ENCODE measurements at places on chromosomes 3 and 15.

DNA sequence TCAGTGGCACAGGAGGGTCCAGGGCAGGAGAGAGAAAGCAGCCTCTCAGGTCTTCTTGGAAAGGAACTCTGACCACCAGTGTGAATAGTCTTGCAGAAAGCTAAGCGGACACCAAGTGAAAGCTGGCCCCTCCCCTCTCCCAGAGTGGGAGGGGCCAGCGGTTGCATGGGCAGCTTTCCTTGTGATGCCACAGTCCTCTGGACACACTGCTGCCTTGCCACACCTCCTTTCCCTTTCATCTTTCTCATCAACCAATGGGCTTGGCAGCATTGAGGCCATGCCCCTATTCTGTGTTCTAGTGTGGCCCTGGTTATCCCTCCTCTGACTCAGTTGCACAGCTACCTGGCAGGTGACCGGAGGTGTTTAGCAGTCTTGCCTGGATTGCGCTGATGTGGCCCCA, 49.7 kb upstream of the GOLGA6B start:
- DNase-seq = no peak

DNA sequence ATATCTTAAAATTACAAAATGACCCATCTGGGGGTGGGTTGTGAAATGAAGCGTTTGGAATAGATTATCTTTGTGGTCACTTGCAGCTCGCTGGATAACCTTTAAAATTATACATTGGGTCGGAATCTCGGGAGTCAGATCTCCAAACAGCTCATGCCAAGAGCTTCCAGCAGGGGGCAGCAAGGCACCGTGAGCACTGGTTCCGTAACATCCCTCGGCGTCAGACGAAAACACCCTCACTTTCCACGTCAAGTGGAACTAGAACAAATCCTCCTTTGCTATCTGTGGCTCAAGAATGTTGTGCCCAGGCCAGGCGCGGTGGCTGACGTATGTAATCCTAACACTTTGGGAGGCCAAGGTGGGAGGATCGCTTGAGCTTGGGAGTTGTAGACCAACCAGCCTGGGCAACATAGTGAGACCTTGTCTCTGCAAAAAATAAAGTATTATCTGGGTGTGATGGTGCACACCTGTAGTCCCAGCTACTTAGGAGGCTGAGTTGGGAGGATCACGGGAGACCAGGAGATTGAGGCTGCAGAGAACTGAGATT, 31.1 kb downstream of the UMPS start:
- DNase-seq = peak; percentile 51

DNA sequence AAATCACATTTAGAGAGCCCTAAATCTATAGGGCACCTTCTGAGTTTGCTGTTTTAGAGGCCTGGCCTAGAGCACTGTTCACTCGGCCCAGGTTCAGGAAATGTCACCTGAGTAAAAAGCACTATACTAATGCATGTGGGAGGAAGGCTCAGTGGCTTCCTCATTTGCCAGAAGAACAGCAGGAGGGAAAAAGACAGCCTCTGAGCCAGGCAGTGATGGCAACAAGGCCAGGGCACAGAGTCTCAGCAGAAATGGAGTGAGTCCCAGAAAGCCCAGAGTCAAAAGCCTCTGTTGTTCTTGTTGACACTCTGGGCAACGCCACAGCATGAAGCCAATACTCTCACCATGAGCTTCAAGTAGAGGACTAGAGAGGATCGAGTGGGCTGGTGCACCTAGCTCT, 25.9 kb downstream of the LTF start:
- DNase-seq = no peak

DNA sequence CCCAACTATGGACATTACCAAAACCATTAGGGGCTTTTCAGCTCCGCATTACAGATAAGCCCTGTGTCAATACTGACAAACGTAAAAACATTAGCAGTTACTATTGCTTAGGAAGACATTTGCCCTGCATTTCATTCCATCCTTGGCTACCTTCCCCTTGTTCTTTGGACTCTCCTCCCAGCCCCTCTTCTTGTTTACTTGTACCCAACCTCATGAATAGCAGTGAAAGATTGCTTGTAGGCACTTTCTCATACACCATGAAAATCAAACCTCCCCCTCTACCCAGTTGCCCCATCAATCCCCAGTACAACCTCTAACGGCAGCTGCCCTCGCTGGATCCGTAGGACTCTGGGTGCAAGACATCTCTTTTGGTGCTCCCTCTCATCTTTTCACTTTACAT, 16.9 kb upstream of the FAM107A start:
- no peak for DNase-seq

DNA sequence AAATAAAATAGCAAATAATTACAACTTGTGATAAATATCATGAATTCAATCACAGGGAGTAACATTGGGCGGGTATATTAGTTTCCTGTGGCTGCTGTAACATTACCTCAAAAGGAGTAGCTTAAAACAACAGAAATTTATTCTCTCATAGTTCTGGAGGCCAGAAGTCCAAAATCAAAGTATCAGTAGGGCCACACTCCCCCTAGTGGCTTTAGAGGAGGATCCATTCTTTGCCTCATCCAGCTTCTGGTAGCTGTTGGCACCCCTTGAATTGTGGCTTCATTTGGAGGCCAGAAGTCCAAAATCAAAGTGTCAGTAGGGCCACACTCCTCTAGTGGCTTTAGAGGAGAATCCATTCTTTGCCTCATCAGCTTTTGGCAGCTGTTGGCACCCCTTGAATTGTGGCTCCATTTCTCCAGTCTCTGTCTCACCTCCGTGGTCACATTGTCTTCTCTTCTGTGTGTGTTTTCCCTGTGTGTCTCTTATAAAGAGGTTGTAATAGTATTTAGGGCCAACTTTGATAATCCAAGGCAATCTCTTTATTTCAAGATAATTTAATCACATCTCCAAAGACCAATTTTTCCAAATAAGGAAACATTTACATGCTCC, 3.1 kb upstream of the CFAP20DC start:
- DNase-seq = no peak

- no peak for DNase-seq
These were observed 2.9 kb upstream of the FYTTD1 start for GRCh38 chr3:197746801-197747237.

- DNase-seq = peak; percentile 32
These were observed 11.4 kb downstream of the NEK10 start for GRCh38 chr3:27357665-27358258.

DNA sequence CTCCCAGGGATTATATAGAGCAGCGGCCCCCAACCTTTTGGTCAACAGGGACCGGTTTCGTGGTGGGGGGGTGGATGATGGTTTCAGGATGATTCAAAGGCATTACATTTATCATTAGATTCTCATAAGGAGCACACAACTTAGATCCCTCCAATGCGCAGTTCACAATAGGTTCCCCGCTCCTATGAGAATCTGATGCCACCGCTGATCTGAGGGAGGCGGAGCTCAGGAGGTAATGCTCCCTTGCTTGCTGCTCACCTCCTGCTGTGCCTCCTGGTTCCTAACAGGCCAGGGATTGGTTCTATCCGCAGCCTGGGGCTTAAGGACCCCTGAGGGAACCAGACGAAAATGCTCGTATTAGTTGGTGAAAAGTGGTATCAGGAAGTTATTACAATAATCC, 1.3 kb upstream of the HACD2 start:
- DNase-seq = no peak

DNA sequence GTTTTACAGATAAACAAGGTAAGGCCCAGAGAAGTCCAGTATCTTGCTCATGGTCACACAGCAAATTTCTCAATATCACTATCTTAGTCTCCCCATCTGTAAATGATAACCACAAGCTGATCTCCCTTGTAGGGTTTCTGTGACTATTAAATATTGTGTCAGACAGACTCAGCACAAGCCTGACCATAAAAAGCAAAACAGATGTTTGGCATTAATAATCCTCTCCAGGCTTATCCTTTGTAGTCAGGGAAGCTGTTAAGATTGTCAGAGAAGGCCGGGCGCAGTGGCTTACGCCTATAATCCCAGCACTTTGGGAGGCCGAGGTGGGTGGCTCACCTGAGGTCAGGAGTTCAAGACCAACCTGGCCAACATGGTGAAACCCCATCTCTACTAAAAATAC, 173.2 kb upstream of the PRICKLE2 start:
- DNase-seq = no peak

GRCh38 chr15:101135532-101136166, 116.2 kb downstream of the CHSY1 start:
- no peak for DNase-seq

- DNase-seq = no peak
These were observed 115.4 kb upstream of the RAD18 start for GRCh38 chr3:9078561-9079240.

GRCh38 chr15:42165106-42165505, 8.7 kb upstream of the PLA2G4F start:
- DNase-seq = no peak

DNA sequence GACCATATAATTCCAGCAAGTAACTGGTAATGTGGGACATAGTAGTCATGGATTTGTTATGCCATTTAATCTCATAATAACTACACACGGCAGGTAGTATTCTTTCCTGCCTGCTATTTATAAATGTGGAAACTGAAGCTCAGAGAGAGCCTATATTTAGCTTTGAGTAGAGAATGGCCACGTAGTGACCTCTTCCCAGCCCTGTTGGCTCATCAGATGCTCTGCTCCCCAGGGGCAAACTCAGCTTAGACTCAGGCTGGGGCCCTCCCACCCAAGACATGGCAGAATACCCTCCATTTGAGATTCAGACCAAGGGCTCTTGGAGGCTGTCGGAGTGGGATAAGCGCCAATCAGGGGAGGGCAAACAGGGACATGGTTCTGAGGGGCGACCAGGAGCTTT, 17.3 kb upstream of the HDAC11 start:
- DNase-seq = no peak

- no peak for DNase-seq
These were observed 3.9 kb upstream of the ZNF80 start for GRCh38 chr3:114241262-114241661.

- no peak for DNase-seq
These were observed 264.1 kb downstream of the LSAMP start for GRCh38 chr3:116181159-116181558.

DNA sequence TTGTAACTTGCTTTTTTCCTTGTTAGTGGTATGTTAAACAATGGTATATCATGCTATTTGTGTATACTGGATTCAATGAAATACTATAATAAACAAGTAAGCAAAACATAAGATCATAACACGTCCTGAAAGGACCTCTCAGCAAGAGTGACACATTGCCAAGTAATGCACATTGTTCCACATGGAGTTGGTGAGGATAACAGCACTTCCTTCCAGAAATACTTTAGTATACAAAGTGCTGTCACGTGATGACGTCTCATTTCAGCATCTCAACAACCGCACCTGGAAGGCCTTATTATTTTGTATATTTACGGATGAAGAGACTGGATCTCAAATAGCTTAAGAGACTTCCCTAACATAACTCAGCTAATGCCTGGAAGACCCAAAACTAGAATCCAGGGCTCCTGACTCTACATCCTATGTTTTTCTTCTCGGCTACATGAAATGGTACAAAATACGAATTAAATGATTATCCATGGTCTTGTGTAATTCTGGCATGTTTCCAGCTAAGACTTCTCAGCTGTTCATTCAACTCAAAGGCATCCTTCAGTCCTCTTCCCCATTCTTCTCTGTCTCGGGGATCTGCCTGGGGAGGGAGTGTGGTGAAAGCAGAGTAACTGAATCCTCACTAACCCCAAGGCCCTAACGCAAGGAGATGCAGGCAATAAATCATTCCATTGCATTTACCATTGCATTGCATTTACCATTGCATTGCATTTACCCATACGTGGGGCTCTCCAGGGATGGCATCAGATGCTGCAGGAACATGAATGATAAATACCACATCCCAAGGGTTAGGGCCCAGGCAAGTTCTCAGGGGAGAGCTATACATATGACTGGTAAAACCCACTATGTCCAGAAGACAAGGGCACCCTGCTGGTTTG, 79.2 kb downstream of the LIPC start:
- DNase-seq = no peak

GRCh38 chr3:188964957-188965356, 206.8 kb upstream of the TPRG1 start:
- DNase-seq = no peak

DNA sequence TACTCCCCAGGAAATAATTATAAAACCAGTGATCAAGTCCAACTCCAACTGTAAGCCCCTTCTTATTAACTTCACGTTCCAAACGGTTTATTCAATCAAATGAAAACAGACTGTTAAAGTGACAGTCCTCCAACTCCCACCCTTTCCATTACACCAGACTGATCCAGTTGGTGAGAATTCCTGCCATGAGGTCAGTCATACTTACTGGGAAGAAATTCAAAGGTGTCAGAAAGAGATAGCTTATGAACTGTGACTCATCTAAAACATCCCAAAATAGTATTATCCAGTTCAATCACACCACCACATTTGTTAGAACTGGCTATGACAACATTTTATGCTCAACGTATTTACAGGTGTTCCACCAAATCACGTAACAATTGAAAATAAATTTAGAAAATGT, 19.5 kb downstream of the SMARCC1 start:
- DNase-seq = no peak

DNA sequence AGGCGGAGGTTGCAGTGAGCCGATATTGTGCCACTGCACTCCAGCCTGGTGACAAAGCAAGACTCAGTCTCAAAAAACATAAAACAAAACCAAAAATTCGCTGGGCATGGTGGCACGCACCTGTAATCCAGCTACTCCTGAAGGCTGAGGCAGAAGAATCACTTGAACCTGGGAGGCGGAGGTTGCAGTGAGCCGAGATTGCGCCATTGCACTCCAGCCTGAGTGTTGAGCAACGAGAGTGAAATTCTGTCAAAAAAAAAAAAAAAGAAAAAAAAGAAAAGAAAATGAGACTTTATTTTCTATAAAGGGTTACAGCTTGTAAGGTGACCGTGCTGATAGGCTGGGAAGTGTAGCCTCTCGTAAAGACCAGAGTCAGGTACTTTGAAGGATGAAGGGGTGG, 6.0 kb upstream of the HACD3 start:
- DNase-seq = no peak

- DNase-seq = no peak
These were observed 344.1 kb downstream of the UNC13C start for GRCh38 chr15:54322341-54322740.

- DNase-seq = no peak
These were observed 125.6 kb upstream of the ROPN1 start for GRCh38 chr3:124117486-124117885.

- no peak for DNase-seq
These were observed 505.1 kb downstream of the CNTN4 start for GRCh38 chr3:2603692-2604289.

GRCh38 chr3:184380627-184381260, 890 bp downstream of the CHRD start:
- no peak for DNase-seq

DNA sequence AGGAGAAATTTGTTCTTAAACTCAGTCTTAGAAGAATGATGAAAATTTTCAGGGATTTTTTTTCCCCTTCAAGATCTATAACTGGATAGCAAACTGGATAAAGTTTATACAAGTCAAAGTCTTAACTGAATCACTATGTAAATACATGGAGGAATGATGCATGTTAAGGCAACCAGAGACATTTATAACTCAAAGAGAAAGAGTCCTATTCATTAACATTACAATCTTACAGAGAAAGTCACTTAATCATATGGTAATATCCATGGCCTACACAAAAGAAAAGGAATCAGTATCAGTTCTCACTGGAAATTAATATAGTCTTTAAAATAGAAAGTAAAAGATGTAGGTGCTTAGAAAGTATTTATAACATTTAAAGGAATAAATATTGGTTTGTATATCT, 869.1 kb downstream of the TBL1XR1 start:
- DNase-seq = no peak

Data from activated T-helper 1 cell treated with anti-CD3 and anti-CD28 coated beads, Interleukin-2, amount 50 U/mL, for 16 hours (primary cell).